CD4-positive, alpha-beta T cell treated with Interleukin-1 beta for 1 hour (primary cell): ENCODE measurements at places on chromosomes 5 and 9.

- DNase-seq: no peak
These were observed 100.0 kb downstream of the NLN start for GRCh38 chr5:65821966-65822365.

- DNase-seq: no peak
These were observed 159.4 kb upstream of the FST start for GRCh38 chr5:53321073-53321472.

DNA sequence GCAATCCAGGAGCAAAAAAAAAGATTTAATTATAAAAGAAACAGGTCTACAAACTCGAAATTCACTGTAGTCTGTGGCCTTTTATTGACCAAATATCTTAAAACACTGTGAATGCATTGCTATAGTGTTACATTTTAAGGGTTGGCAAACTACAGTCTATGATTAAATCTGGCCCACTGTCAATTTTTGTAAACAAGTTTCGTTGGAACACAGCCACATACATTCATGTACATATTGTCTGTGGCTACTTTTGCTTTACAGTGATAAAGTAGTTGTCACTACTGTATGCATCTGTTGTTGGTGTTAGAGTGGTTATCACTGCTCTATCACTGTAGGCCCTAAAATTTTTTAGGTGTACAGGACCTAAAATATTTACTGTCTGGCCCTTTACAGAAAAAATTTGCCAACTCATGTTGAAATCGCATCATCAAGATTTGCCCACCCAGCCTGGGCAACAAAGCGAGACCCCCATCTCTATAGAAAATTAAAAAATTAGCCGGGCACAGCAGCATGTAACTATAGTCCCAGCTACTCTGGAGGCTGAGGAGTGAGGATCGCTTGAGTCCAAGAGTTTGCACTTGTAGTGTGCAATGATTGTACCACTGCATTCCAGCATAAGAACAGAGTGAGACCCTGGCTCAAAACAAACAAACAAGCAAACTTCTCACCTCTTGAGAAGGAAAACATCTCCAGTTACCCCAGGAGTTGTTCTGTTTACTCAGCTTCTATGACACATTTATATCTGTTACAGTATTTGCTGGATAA is 89.0 kb downstream of the ERBIN start:
- no peak for DNase-seq

- peak; percentile 41 for DNase-seq
These were observed 33.5 kb upstream of the SHOC1 start for GRCh38 chr9:111828193-111828592.

DNA sequence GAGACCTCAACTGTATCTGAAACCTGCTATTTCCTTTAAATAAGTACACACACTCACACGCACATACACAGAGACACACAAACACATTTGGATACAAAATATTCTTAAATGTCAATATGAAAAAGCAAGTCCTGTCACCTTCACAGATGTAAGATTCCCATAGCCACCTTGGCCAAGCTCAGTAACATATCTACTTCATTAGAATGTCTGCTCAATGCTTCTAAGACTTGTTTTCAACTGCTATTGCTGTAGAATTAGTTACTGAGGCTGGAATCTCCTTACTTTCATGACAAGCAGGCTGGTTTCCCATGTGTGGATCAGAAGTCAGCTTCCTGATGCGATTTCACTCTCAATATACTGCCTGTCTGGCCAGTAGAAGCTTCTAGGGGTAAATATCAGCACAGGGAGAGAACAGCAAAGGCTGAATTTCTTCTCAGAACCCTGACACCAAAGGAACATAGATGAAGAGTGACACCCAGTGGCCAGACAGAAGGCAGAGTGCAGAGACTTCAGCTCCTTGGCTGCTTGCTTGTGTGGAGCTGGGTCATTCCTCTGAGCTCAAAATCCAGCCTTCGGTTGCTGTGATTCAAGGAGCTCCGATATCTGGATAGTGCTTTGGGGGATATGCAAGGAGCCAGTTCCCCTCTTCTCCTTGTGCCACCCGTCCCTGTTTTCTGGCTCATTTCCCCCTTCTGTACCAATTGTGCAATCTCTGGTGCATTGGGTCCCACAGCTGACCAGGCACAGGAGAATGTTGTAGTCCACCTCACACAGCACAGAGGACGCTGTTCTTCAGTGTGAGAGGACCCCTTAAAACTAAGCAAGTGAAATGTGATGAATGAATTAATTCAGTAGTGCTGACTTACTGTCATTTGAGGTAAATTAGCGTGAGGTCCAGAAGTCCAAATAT is 26.6 kb upstream of the ABLIM3 start:
- peak; percentile 45 for DNase-seq

DNA sequence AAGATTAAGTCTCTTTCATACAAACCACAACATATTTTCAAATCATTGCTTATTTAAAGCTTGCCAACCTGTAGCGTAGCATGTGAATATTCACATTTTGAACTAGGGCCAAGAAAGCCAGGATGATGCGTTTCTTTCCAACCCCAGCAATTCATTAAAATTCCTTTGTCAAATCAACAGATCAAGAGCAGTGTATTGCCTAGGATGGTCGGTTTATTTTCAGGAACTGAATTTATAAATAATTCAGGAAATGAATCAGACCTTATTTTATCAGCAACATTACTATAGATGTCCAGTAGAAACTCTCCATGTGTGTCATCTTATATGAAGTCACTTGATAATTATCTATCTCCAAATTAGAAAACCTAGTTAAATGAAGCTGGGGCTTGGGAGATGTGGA is 13.2 kb upstream of the AUH start:
- no peak for DNase-seq

GRCh38 chr5:180787711-180788431 is 14.7 kb downstream of the MGAT1 start:
- DNase-seq: no peak

- DNase-seq: no peak
These were observed 818.0 kb upstream of the ZNF608 start for GRCh38 chr5:125564317-125564975.
